ENCODE measurements at places on chromosomes 2 and 18. TPM values are rescaled to one million over a fixed set of nuclear protein-coding genes. Genes with fewer than 3 reads are reported as not detected.

DNA sequence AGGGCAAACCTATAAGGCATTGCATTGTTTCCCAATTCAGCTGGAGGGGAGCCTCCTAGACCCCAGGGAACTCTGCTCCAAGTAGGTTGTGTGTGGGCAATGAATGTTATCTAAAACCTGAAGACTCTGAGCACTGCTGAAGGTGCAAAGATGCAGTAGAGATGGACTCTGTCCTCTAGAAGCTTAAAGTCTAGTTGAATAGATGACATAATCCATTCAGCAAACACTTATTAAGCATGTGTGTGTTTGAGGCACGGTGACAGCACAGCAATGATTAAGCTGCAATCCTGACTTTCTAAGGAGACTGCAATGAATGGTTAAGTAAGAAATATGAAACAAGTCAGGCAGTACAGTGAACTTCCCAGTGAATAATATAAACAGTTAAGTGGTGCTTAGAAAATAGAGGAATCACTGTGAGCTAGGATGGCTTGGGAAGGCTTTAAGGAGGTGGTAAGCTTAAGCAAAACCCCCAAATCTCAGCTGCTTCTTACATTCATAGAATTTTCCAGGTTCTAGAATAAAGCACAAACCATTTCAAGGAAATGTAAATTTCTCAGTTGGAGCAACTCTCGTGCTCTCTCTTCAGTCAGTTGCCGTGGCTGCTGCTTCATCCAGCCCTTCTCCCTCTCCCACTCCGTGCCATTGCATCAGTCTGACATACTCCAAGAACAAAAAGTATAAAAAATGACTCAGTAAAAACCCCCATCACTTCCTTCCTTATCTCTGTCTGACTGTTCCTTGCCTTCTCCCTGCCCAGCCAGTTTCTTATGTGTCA, 19.1 kb downstream of the MXD1 start:
- peak; percentile 63 for DNase-seq

DNA sequence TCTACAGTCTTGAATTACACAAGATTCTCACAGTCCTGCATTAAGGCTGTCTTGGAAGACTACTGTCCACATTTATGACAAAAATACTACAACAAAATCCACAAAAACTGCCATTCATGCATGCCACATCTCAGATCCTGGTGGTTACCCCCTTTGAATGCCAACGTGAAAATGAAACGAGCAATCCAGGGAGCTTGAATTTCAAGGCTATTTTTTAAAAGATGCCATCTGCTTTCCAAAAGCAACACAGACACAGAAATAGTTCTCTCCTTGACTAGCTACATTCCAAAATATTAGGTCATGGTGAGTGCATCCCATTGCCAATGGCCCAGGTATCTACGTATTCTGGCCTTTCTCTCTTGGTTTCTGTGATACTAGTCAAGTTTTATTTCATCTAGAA, 36.3 kb downstream of the IRS1 start:
- DNase-seq = no peak

- DNase-seq = no peak
Observed at GRCh38 chr2:88212251-88212790, 42.2 kb downstream of the THNSL2 start.

GRCh38 chr2:144971786-144972335, 451.9 kb upstream of the ZEB2 start:
- DNase-seq = no peak

DNA sequence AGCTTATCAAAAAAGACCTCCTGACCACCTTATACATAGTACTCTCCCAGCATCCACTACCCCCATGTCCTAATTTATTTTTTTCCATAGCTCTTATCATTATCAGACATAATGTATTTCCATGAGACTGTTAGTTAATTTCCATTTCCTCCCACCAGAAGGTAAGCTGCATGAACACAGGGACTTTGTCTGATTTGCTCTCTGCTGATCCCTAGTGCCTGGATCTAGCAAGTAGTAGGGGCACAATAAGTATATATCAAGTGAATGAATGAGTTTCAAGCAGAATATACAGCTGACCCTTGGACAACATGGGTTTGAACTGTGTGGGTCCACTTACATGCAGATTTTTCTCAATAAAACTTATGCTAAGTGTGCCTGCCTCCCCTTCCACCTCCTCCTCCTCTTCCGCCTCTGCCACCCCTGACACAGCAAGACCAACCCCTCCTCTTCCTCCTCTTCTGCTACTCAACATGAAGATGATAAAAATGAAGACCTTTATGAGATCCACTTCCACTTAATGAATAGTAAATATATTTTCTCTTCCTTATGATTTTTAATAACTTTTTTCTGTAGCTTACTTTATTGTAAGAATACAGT, 53.8 kb downstream of the CTAGE1 start:
- no peak for DNase-seq

GRCh38 chr18:23721696-23722480, 32.6 kb downstream of the LAMA3 start:
- no peak for DNase-seq

DNA sequence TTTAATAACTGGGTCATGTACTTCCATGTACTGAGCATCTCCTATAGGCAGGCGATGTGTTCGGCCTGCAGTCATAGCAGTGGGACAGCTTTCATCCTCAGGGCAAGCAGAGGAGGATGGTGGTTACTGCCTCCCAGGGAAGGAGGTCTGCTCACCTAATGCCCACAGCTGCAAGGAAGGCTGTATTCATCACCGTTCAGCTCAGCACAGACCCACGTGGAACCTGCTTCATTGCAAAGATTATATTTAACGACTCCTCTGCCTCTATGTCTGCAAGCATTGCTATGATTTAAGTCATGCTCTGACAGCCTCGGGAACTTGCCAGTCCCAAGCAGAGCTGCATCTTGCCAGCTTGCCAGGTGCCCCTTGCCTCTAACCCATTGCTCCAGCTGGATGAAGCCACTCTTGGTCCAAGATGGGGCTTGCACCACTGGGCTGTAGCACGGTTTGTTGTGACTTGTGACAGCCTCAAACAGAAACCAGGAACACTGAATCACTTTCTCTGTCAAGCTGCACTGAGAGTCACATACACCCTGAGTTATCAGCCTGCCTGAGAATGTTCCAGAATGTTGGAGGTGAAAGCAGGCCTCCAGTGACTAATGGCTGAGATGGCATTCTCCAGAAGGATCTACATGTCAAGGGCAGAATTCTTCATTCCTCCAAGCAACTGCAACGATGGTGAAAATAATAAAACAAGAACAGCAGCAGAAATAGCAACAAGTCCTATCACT, 651.1 kb upstream of the ID2 start:
- no peak for DNase-seq

DNA sequence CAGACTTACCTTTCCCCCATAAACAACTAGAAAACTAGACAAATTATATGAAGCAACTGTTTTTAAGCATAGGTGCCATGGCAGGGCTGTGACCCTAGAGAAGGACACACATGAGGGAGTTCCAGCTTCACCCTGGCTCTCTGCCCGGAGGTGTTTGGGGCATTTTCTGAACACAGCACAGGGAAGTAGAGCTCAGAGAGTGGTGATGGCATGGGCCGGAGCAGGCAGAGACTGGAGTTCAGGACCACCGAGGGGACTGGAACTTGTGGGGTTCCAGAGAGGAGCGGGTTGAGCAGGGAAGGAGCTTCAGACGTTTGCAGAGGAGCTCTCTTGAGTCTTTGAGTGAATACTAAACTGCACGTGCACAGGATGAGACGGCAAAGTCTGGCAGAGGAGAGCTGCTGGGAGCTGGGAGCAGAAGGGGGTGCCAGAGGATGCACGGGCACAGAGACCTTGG, 26.5 kb upstream of the KLF11 start:
- no peak for DNase-seq

DNA sequence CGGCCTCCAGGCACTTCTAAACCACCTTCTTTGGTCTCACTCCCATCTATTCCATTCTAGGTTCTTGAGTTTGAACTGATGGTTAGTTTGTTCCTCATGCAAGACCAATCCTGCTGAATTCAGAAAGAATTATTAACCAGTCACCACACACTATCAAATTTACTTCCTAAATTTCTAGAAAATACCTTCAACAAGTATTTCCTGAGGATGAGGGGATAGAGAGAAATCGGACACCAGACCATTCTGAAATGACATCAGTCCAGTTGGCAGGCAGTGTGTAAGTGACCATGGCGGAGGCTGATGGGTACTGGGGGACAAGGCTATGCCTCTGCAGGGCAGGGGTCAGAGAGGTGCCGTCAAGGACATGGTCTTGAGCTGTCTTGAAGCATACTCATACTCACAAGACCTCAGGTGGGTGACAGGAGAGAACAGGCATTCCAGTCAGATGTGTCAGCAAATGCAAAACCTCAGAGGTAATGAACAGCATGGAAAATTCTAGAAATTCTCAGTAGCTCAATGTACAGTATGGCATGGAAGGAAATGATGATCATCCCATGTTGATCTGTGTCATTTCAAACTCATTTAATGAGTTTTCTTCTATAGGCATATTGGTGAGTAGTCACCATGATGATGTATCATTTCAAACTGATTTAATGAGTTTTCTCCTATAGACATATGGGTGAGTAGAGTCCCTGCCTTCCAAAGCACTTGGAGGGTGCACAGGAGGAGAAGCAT, 119.6 kb downstream of the DDX1 start:
- DNase-seq = no peak

GRCh38 chr2:177282181-177282641, 17.7 kb upstream of the NFE2L2 start:
- DNase-seq = no peak

- no peak for DNase-seq
Observed at GRCh38 chr2:216188559-216188850, 79.4 kb downstream of the XRCC5 start.

GRCh38 chr2:23485841-23486683, 101.1 kb downstream of the KLHL29 start:
- DNase-seq = no peak

- DNase-seq = no peak
Observed at GRCh38 chr2:33436083-33436482, 40.4 kb upstream of the RASGRP3 start.

DNA sequence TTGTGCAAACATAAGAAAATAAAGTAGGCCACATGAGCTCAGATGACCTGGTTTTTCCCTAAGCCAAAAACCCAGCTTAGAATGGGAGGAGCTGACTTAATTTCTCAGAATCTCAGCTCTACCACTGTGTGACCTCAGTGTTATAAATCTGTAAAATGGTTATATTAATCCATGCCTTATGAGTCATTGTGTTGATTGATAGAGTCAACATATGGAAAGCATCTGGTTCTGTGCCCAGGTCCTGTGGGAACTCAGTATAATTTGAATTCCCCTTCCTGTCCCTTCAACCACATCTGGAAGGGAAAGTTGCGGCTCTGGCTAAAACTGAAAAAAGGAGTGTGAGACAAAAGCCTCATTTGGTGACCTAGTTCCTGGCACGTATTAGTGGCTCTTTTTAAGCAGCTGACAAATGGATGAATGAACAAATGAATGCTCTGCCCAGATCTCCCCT, 25.7 kb downstream of the TMEM177 start:
- DNase-seq = peak; percentile 51

- DNase-seq = no peak
Observed at GRCh38 chr2:13260402-13260801, 543.7 kb downstream of the TRIB2 start.

- no peak for DNase-seq
Observed at GRCh38 chr2:62455957-62456692, 49.9 kb downstream of the TMEM17 start.

DNA sequence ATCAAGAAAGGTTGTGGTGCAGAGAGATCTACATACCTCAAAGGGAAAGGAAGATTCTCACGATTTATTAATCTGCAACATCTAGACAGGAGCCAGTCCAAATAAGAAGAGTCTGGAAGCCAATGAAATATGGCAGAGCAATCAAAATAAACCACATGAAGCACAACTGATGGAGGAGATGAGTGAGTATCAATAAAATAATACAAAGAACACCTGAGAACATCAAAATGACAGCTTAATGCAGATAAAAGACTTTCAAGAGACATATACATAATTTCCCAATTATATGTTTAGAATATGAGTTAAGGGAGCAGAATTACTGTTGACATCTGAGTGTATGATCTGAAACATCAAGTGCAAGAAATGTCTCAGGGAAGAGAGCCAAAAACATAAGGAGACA, 12.5 kb upstream of the DOK6 start:
- DNase-seq = no peak

DNA sequence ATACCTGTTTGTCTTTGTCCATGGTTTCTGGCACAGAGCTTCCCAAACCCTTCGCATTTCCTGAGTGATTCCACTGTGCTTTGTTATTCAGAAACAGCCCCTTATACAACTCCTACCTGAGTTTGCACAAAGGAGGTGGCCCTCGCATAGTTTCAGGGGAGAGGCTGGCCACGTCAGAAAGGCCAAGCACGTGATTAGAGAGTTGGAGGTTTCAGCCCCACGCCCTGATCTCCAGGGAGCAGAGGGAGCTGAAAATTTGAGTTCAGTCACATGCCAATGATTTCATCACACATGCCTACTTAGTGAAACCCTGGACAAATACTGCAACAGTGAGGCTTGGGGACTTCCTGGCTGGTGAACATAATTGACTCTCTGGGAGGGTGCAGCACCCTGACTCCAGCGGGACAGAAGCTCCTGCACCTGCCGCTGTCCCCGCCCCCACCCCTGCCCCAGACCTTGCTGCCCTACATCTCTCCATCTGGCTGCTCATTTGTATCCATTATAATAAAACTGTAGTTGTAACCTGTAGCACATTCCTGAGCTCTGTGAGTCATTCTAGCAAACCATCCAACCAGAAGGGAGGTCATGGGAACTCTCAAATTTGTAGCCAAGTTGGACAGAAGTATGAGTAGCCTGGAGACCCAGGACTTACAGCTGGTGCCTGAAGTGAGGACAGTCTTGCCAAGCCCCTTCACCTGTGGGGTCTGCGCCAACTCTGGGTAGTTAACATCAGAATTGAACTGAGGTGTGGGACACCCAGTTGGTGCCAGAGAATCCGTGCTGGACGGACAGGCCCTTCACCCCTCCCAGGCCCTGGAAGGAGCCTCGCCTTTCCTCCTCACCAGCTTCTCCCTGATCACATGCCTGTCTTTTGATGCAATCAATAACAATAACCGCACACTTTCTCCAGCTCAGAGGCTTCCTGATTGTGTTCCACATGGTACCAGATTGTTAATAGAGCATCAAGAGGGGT, 224.3 kb downstream of the ANAPC1 start:
- DNase-seq = no peak

DNA sequence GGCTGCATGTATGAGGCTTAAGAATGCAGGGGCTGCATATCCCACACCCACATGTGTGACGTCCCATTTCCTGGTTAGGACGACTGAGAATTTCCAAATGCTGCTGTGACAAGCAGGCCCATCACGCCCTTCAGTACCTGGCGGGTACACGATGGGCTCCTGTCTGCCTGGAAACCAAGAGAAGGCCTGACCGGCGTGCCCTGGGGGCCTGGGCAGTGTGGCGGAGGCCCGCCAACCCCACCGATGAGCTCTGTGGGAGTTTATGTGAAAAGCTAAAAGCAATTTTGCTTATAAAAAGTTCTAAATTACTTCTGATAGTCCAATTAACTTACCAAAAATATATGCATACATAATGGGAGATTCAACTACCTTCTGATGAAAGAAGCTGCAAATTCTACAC, 837.3 kb downstream of the GALR1 start:
- DNase-seq = no peak

GRCh38 chr2:25545899-25546298, 127.5 kb downstream of the DTNB start:
- DNase-seq = no peak

Gene RETSAT
- total RNA-seq = 22.8 TPM

Gene ARMC9
- 3.0 TPM for total RNA-seq

Gene SLC5A7
- total RNA-seq = not detected

Gene TMEM163
- total RNA-seq = 0.12 TPM

Gene DSG1
- total RNA-seq = not detected

Measured in activated CD4-positive, alpha-beta memory T cell treated with anti-CD3 and anti-CD28 coated beads for 36 hours (primary cell).